ENCODE measurements at places on chromosomes 12 and 14. TPM values are rescaled to one million over a fixed set of nuclear protein-coding genes. Genes with fewer than 3 reads are reported as not detected.
A peak's percentile ranks its signal among the peaks of the same experiment; 100 is the strongest.

Gene NINJ2
- 1.3 TPM for total RNA-seq

- no peaks in the 10 kb centered on the region for H3K4me1 ChIP-seq
- no peak overlapping the region for H3K4me3 ChIP-seq
- no peak overlapping the region for H3K27ac ChIP-seq
- no peak for DNase-seq
- H3K27me3 ChIP-seq, result peaks cover 6% of the 10 kb centered on the region
Measured at GRCh38 chr14:34369648-34370030, 92.4 kb downstream of the SPTSSA start.

DNA sequence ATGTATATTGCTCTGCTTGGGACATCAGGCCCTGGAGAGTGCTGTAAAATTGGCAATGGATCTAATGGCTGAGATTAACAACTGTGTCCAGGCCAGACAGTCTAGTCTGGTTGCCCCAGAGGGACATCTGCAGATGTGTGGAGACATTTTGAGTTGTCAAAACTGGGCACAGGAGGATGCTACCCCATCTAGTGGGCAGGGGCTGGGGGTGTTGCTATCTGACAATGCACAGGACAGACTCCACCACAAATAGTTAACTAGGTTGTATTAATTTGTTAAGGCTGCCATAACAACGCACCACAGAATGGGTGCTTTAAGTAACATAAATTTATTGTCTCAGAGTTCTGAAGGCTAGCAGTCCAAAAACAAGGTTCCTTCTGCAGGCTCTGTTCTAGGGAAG, 302.5 kb upstream of the AMIGO2 start:
- DNase-seq, result no peak
- H3K36me3 ChIP-seq, result no peaks in the 10 kb centered on the region
- H3K4me1 ChIP-seq, result no peaks in the 10 kb centered on the region
- no peaks in the 10 kb centered on the region for H3K27me3 ChIP-seq

- no peak overlapping the region for H3K27ac ChIP-seq
- DNase-seq, result no peak
- H3K4me3 ChIP-seq, result no peak overlapping the region
- no peaks in the 10 kb centered on the region for H3K27me3 ChIP-seq
Measured at GRCh38 chr12:67774983-67775587, 126.5 kb downstream of the DYRK2 start.

DNA sequence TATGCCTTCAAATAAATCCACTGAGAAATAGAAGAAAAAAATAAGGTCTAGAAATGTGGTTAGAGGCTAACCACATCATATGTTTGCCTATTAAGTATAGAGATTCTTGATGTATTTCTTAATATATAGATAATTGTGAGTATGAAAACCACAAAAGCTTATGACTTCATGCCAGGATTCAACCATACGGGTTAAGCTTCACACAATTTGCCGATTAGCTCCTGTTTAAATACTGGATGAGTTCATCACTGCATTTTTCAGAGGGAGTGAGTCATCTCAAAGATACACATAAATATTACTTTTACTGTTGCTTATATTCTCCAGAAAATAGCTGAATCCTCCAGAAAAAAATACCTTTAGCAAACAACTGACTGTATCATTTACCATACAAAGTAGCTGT, 79.6 kb downstream of the RPL10L start:
- no peaks in the 10 kb centered on the region for H3K4me1 ChIP-seq
- H3K4me3 ChIP-seq, result no peak overlapping the region
- DNase-seq, result peak; percentile 92

DNA sequence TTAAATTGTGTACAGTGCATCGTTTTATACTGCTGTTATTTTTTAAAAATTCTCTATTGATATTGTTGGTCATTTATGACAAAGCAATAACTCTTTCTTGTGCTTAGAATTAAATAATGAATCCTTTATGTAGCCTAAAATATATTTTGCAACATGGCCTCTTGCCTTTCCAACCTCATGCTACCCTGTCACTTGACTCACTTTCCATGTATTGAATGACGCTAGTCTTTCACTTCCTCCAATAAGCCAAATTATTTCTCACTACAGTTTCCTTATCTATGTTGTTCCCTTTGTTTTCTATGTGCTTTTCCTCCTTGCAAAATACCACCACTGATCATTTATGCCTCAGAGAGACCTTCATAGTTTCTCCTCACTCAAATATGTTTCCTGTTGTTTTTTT, 16.3 kb upstream of the EPYC start:
- no peaks in the 10 kb centered on the region for H3K4me1 ChIP-seq
- no peaks in the 10 kb centered on the region for H3K36me3 ChIP-seq
- DNase-seq, result no peak

Gene NFE2
- 0.17 TPM for total RNA-seq

Gene TEAD4
- 7.4 TPM for total RNA-seq

GRCh38 chr12:122614839-122615238, 87.8 kb downstream of the KNTC1 start:
- no peak overlapping the region for H3K4me3 ChIP-seq
- no peak overlapping the region for H3K27ac ChIP-seq
- H3K36me3 ChIP-seq, result peaks cover 5% of the 10 kb centered on the region
- no peaks in the 10 kb centered on the region for H3K27me3 ChIP-seq
- DNase-seq, result peak; percentile 6
- H3K4me1 ChIP-seq, result no peaks in the 10 kb centered on the region

GRCh38 chr14:78586681-78587080, 416.5 kb downstream of the NRXN3 start:
- H3K4me3 ChIP-seq, result no peak overlapping the region
- no peak for DNase-seq
- no peaks in the 10 kb centered on the region for H3K4me1 ChIP-seq
- no peaks in the 10 kb centered on the region for H3K27me3 ChIP-seq

GRCh38 chr14:37588956-37589714, 5.9 kb downstream of the FOXA1 start:
- no peak overlapping the region for H3K4me3 ChIP-seq
- no peak for DNase-seq
- peaks cover 85% of the 10 kb centered on the region for H3K27me3 ChIP-seq
- H3K4me1 ChIP-seq, result no peaks in the 10 kb centered on the region
- no peak overlapping the region for H3K27ac ChIP-seq

Gene ASIC1
- 1.8 TPM for total RNA-seq

GRCh38 chr14:30621354-30621939, 672 bp upstream of the SCFD1 start:
- no peaks in the 10 kb centered on the region for H3K27me3 ChIP-seq
- no peak for DNase-seq
- peaks cover 4% of the 10 kb centered on the region for H3K36me3 ChIP-seq
- H3K4me1 ChIP-seq, result peaks cover 2% of the 10 kb centered on the region

DNA sequence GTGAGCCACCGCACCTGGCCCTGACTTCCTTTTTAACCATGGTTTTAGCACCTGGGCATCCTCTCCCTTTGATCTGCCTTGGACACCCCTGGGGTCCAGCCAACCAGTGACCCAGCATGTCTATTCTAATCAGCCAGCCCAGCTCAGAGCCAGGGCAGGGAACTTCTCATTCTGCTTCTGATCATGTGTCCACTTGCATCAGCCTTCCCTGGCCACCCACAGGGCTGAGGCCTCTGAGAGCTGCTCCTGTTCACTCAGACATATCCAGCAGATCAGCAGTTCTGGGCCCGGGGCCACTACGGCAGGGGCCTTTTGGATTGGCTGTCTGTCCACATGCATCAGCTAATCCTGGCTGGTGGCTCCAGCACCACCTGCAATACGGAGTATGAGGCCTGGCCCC, 117.9 kb upstream of the MAP1LC3B2 start:
- H3K27ac ChIP-seq, result no peak overlapping the region
- no peaks in the 10 kb centered on the region for H3K36me3 ChIP-seq
- no peak overlapping the region for H3K4me3 ChIP-seq
- DNase-seq, result no peak

DNA sequence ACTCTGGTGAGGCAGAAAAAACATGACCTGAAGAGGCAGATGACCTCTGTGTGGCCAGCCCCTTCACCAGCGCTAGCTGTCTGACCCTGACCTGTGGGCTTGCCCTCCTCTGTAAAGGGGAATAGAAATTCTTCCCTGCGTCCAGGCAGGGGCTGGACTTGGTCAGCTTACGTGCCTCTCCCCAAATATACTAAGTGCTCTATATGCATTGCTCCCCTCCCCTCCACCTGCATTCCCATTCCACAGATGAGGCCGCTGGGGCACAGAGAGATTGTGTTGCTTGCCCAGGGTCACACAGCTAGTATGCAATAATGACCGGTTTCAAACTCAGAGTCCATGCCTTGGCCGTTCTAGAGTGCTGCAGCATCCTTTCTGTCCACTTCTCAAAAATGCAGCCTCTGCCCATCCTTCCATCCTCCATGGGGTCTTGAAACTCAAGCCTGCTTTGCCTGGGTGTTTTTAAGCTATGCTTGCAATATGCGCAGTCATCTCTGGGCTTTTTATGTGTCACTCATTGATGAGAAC, 303.9 kb downstream of the CACNA1C start:
- H3K36me3 ChIP-seq, result no peaks in the 10 kb centered on the region
- no peak for DNase-seq
- H3K4me1 ChIP-seq, result peaks cover 7% of the 10 kb centered on the region
- no peak overlapping the region for H3K4me3 ChIP-seq
- no peaks in the 10 kb centered on the region for H3K27me3 ChIP-seq
- no peak overlapping the region for H3K27ac ChIP-seq

Gene CORO1C
- 288 TPM for total RNA-seq

Gene CFAP73
- total RNA-seq, result not detected

Gene TAS2R46
- total RNA-seq, result 2.0 TPM

- H3K27ac ChIP-seq, result no peak overlapping the region
- no peak overlapping the region for H3K4me3 ChIP-seq
- no peaks in the 10 kb centered on the region for H3K27me3 ChIP-seq
- no peaks in the 10 kb centered on the region for H3K4me1 ChIP-seq
Measured at GRCh38 chr14:49691031-49691430, 1.9 kb upstream of the KLHDC1 start.

DNA sequence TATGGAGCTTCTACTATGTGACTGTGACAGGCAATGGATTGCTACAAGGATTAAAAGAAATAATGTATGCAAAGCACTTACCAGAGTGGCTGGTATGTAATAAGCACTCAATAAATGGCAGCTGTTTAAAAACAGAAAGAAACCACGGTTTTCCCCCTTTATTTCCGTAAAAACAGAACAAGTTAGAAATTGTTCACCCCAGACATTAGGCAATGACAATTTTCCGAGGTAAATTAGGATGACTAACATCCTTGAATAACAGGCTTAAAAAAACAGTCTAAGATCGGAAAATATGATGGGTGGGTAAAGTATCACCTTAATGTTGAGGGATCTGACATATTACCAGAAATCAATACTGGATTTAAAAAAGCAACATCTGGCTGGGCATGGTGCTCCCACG, 20.9 kb upstream of the CNIH1 start:
- no peak for DNase-seq
- H3K27me3 ChIP-seq, result no peaks in the 10 kb centered on the region
- no peak overlapping the region for H3K27ac ChIP-seq
- no peaks in the 10 kb centered on the region for H3K4me1 ChIP-seq
- no peak overlapping the region for H3K4me3 ChIP-seq

- no peak overlapping the region for H3K27ac ChIP-seq
- H3K27me3 ChIP-seq, result no peaks in the 10 kb centered on the region
- H3K36me3 ChIP-seq, result no peaks in the 10 kb centered on the region
- H3K4me3 ChIP-seq, result no peak overlapping the region
Measured at GRCh38 chr14:91346838-91347173, 70.8 kb downstream of the CCDC88C start.

GRCh38 chr12:129641926-129642325, 261.9 kb downstream of the TMEM132D start:
- no peak overlapping the region for H3K27ac ChIP-seq
- no peaks in the 10 kb centered on the region for H3K36me3 ChIP-seq
- no peak overlapping the region for H3K4me3 ChIP-seq
- H3K27me3 ChIP-seq, result no peaks in the 10 kb centered on the region

- no peak for DNase-seq
- H3K36me3 ChIP-seq, result no peaks in the 10 kb centered on the region
- H3K27me3 ChIP-seq, result no peaks in the 10 kb centered on the region
- H3K27ac ChIP-seq, result no peak overlapping the region
- no peak overlapping the region for H3K4me3 ChIP-seq
- no peaks in the 10 kb centered on the region for H3K4me1 ChIP-seq
Measured at GRCh38 chr12:69843608-69844007, 18.6 kb downstream of the MYRFL start.

- H3K36me3 ChIP-seq, result peaks cover 3% of the 10 kb centered on the region
- H3K27ac ChIP-seq, result peak overlapping the region; percentile 84
- H3K27me3 ChIP-seq, result no peaks in the 10 kb centered on the region
- DNase-seq, result peak; percentile 67
- no peak overlapping the region for H3K4me3 ChIP-seq
Measured at GRCh38 chr14:72679141-72679535, 214.8 kb downstream of the DPF3 start.

Gene PTPRR
- total RNA-seq, result under 0.01 TPM

Gene OTUB2
- total RNA-seq, result 1.5 TPM

DNA sequence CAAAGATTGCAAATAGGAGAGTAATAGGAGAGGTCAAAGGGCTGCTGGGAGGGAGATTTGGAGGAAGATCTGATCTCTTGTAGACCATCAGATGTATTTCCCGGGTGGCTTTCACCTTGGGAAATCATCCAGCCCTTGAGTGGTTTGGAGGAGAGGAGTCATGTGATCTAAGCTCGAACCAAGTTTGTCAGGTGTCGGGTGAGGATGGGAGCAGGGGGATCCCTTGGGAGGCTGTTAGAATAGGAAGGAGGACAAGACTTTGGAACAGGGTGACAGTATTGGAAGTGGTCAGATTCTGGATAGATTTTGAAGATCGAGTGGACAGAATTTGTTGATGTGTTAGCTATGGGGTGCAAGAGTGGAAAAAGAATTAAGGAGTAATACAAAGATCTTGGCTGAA, 46.6 kb downstream of the C12orf75 start:
- no peaks in the 10 kb centered on the region for H3K4me1 ChIP-seq
- H3K36me3 ChIP-seq, result peaks cover 8% of the 10 kb centered on the region
- H3K4me3 ChIP-seq, result no peak overlapping the region
- no peak overlapping the region for H3K27ac ChIP-seq

DNA sequence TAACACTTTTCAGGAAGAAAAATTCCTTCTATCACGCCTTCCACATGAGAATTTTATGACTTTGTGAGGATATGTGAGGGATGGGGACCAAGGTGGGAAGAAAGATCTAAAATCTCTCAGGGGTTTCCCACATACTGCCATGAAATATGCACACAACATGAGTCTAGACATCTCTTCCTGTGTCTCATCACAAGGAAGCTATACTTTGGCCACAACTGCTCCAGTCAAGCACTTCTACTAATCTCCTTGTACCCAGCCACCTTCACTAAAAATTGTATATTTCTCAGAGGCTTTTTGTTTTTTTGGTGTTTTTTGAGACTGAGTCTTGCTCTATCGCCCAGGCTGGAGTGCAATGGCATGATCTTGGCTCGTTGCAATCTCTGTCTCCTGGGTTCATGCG, 3.2 kb downstream of the OSBPL8 start:
- no peak overlapping the region for H3K27ac ChIP-seq
- H3K4me1 ChIP-seq, result peaks cover 3% of the 10 kb centered on the region
- no peaks in the 10 kb centered on the region for H3K27me3 ChIP-seq
- H3K36me3 ChIP-seq, result no peaks in the 10 kb centered on the region
- DNase-seq, result no peak
